ENCODE measurements at places on chromosomes 5 and 9. TPM values are rescaled to one million over a fixed set of nuclear protein-coding genes. Genes with fewer than 3 reads are reported as not detected.
A peak's percentile ranks its signal among the peaks of the same experiment; 100 is the strongest.

Gene LCN9
- not detected for total RNA-seq

Gene IFNA21
- total RNA-seq = not detected

Gene SPAG8
- total RNA-seq = 1.7 TPM

Gene THBS4
- 0.24 TPM for total RNA-seq

Gene MRPS2
- 45.3 TPM for total RNA-seq

Gene FRRS1L
- total RNA-seq = not detected

Gene CDC20B
- 0.07 TPM for total RNA-seq

Gene PCDHGB2
- 5.2 TPM for total RNA-seq

GRCh38 chr9:7146582-7146981, 388.8 kb downstream of the KDM4C start:
- no peak for DNase-seq

GRCh38 chr9:13137426-13137825, 142.1 kb downstream of the MPDZ start:
- DNase-seq = no peak

DNA sequence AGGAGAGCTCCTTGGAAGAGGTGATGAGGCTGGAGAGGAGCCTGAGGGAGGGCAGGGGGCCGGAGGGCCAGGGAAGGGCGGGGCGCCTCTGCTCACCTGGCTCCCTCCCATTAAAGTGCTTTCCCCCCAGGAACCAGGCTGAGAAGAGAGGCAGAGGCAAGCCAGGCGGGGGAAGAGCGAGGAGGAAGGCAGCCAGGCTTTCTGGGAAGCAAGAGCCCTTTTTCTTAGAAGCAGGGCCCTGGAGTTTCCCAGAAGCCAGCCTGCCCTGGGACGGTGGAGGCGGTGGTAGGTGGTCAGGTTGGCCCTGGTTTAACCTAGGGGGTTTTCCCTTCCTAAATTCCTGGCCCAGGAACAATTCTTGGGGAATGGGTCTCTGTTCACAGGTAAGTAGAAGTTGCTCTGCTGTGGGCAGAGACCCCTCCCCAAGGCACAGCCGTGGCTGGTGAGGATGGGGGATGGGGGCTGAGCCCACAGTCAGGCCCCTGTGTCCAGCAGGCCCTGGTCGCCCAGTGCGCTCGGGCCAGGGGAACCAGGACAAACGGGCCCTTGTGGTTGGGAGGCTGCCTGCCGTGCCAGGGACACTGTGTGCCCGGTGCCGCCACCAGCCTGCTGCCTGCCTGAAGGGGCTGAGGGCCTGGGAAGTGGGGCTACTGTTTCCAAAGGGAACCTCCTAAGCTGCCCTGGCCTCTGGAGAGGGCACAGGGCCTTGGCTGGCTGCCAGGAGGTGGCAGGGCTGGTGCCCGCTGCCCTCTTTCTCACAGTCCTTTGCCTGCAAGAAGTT, 16.6 kb upstream of the RALGDS start:
- DNase-seq = no peak

DNA sequence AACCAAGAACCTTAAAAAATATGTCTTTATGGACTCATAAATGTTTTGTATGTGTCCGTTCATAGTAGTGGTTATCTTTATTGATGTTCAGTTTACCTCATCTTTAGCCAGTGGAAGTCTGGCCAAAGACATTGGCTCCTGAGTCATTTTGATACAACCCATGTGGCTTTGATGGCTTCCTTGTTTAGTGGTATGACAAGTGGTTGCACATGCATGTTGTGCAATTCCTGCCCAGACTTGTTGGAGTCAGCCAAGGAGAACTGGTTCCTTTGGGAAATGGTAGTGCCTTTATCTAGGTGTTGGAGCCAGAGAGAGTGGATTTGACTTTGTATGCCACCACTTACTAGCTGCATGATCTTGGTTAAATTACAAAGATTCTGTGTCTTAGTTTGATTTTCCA, 94.3 kb downstream of the RPS23 start:
- DNase-seq = peak; percentile 12

DNA sequence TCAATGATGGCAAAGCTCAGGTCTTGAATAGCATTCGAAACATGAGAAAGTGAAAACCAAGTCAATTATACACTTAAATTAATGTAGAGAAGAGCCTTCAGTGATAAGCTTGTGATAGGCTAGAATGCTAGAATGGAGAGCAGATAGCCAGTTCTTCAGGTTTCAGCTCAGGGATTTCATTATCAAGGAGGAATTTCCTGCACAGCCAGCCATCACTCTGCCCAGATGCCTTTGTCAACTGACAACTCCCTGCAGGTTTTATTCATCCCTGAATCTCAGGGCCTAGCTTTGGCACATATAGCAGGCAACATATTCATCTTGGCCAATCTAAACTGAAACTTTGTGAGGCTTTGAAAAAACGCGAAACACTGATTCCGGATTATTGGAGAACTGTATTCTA, 199.3 kb upstream of the CDH6 start:
- no peak for DNase-seq

- peak; percentile 25 for DNase-seq
Observed at GRCh38 chr5:132850066-132850465, 16.2 kb downstream of the GDF9 start.

GRCh38 chr5:1095302-1095989, 16.4 kb downstream of the SLC12A7 start:
- DNase-seq = no peak

DNA sequence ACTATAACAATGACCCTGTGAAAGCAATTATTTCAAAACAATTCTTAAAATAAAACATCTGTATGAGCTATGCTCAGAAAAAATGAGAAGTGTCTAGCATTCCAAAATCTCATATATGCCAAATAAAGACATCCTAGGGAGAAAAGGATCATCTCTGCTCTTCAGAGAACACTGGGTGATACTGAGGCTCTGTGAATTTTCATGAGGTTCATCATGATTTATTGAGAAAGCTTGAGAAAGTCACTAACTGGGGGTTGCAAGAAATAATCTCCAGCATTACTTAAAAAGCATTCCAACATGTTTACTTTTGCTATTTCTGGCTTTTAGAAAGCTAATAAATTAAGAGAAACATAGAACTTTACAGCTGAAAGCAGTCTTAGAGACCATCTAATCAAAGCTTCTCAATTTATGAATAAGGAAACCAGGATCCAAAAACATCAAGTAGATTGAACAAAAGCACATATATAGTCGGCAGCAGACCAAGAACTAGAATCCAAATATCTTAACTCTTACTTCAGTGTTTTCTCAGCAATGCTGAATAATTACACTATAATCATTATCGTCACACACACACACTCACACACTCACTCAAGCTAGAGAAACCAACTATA, 372.8 kb downstream of the NR2F1-AS1 start:
- DNase-seq = no peak

- no peak for DNase-seq
Observed at GRCh38 chr5:63923914-63924313, 38.3 kb downstream of the HTR1A start.

DNA sequence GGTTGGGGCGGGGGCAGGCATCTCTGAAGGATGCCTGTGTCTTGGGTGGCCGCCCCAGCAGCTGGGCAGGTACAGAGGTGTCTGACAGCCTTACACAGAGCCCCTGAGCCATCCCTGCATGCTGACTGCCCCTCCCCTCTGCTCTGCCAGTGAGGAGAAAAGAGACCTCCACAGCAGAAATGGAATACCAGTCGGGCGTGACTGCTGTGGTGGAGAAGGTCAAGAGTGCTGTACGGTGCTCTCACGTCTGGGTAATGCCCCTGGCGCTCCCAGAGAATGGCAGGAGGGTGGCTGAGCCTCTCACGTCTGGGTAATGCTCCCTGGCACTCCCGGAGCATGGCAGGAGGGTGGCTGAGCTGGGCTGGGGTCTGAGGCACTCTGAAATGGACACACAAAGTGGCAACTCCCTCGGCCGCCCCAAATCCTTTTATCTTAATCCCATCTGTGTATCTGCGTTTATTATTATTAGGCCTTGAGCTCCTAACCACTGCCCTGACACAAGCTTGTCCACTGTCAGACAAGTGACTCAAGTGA, 2.5 kb upstream of the RABL6 start:
- no peak for DNase-seq

GRCh38 chr9:68975365-68976043, 38.4 kb downstream of the PRKACG start:
- DNase-seq = no peak

- peak; percentile 17 for DNase-seq
Observed at GRCh38 chr9:134497283-134497860, 144.2 kb upstream of the COL5A1 start.

- peak; percentile 37 for DNase-seq
Observed at GRCh38 chr5:132388244-132389050, 18.9 kb downstream of the SLC22A5 start.

DNA sequence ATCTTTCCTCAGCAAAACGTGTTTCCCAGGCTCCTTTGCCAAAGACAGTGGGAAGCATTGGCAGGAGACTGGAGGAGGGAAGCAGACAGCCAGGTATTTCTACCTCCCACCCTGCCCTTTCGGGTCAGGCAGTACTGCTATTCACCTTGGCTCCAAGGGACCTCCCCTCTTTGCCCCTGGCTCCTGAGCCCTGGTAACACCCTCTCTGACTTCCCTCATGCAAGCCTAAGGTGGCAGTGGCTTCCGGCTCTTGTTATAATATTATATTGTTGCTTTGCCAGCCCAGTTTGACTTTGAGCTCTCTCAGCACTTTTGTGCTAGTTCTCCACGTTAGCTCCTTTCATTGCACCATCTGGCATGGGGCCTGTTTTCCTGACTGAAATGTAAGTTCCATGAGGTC, 81.6 kb upstream of the IFNK start:
- no peak for DNase-seq

DNA sequence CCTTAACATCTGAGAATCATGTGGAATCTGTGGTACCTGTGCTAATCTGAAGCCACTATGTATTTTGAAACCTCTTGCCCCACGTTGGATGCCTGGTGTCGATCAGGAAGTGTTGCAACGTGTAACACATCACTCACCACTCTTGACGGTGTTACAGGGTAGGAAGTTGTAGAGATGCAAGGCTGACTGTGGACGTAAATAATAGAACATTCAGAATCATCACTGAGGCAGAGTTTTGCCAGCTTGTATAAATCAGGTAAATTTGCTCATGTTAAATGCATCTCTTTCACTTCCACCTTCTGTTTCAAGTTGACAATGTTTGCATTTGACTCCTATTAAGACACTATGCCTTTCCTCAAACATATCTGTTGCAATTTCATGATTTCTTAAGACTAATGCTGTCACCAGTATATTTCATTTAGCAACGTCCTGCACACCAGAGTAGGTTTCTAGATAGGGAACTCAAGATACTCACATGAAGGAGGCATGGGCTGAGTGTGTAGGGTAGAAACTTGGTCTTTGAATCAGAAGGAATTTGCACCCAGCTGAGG, 38.1 kb downstream of the BASP1 start:
- DNase-seq = no peak

- DNase-seq = peak; percentile 30
Observed at GRCh38 chr5:119400245-119400644, 44.4 kb downstream of the TNFAIP8 start.

DNA sequence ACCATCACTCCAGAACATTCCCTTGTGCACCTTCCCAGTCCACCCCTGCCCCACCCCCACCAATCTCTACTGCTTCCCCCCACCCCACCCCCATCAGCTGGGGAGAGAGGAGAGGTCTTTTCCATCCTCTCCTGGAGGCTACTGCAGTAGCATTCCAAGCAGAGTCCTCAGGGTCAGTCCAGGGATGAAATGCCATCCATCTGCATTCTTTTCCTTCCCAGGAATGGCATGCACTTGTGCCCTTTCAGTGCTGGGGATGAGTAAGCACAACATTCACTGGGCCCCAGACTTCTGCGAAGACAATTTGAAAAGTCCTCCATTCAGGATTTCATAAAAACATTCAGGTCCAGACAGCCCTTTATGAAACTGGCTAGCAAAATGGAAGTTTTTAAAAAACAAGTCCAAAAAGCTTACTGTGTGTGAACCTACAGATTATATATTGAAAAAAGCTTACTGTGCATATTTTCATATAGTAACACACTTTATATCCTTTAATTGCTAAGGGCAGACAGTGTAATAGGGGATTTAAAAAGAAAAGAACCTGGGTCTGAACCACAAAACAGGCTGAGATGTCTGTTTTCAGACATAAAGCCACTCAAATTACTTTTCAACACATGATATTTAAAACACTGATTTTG, 50.0 kb upstream of the GOLPH3 start:
- DNase-seq = peak; percentile 72

DNA sequence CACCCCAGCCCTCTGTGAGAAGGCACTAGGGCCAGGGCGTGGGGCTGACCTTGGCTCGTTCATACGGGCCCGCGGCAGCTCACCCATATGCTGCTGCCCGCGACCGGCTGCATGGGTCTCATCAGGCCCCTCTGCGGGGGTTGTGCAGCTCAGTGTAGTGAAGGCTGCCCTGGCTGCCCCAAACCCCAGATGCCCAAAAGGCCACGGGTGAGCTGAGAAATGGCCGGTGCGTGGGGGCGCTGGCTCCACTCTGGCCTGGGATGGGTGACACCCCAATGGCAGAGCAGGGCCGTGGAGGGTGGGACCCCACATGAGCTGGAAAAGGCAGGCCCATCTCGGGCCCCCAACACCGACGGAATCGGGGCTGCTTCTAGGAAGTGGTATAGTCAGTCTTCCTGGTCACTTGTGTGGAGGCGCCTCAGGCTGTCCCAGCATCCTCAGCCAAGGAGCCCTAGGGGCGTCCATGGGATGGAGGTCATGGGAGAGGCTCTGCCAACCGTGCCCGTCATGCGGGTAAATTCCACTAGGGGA, 19.4 kb upstream of the LRRC14B start:
- no peak for DNase-seq

DNA sequence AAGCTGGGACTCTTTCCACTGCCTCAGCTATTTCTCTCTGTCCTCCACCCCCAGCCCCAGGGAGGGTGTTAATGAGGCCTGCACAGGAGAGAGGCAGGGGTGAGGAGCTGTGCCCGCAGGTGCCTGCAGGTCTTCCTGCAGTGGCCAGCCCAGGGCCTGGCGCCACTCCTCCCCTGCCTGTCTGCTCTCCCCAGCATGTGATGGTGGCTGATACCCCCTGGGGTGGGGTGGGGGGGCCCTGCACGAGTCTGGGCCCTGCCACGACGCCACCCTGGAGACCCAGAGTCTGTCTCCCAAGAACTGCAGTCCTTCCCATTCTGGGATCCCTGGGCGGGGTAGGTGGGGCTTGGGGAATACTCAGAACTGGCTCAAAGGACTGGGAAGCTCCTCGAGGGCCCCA, 166.4 kb upstream of the SMIM23 start:
- DNase-seq = no peak

- DNase-seq = peak; percentile 33
Observed at GRCh38 chr5:36494841-36495601, 111.4 kb upstream of the SLC1A3 start.

DNA sequence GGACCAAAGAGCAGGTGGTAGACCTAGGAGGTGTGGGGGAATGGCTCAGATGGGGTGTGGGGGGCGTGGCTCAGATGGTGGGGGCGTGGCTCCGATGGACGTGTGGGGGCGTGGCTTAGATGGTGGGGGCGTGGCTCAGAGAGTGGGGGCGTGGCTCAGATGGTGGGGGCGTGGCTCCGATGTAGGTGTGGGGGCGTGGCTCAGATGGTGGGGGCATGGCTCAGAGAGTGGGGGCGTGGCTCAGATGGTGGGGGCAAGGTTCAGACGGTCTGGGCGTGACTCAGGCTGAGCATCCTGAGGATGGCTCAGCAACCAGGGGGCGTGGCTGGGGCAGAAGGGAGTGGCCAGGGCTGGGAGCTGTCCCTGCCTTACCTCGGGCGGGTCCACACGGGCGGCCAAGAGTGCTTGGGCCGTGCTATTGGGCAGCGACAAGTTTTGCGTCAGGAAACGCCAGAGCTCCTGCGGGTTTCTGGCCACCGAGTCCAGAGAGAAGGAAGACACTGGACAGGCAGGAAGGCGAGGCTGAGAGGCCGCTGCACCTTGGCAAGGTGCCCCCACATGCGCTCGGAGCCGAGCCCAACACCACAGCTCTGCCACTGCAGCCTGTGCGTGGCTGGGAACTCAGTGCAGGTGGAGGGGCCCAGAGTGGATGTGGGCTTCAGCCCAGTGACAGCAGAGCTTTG, 5.9 kb downstream of the ABCA2 start:
- peak; percentile 55 for DNase-seq

All from HFFc6 (cell line).